NCI-H2081 treated with DMSO at 0.1 percent for 48 hours (cell line): ENCODE measurements at places on chromosomes 6 and 20.

DNA sequence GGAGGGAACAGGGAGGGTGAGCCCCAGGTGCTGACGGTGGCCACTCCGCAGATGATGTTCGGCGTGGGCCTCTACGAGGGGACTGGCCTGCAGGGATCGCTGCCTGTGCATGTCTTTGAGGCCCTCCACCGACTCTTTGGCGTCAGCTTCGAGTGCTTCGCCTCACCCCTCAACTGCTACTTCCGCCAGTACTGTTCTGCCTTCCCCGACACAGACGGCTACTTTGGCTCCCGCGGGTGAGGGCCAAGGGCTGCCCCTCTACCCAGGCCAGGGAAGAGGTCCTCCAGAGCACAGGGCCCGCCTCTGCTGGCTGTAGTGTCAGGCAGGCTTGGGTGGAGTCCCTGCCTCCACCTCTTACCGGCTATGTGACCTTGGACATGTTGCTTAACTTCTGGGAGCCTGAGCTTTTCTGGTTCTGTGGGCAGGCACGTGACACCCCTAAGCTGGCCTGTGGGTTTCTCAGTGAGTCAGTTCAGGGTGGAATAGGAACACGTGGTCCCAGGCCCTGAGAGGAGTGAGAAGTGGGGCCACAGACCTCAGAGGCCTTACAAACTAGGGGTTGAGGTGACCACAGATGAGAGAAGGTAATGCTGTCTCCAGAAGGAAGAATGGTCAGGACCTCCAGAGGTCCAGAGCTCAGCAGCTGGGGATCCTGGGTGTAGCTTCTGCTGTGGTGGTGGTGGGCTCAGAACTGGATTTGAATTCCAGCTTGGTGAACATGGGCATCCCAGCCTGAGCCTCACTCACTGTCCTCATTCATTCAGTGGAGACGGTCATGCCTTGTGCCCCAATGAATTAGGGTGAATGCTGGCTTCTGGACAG is 11.9 kb downstream of the PCIF1 start:
- DNase-seq: no peak

DNA sequence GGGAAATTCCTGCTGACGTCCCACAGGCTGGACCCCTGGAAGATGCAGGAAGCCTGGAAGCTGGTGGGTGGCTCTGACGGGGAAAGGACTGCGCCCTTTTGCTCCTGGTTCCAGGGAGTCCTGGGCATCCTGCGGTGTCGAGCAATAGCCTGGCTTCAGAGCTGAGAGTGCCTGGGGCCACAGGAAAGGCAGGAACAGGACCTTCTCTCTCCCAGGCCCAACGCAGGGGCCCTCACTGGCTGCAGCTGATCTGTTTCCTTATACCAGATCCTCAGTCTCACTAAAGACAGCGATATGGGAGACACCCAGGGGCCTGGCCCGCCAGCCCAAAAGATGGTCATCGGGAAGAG is 1.4 kb downstream of the B3GALT4 start:
- no peak for DNase-seq

DNA sequence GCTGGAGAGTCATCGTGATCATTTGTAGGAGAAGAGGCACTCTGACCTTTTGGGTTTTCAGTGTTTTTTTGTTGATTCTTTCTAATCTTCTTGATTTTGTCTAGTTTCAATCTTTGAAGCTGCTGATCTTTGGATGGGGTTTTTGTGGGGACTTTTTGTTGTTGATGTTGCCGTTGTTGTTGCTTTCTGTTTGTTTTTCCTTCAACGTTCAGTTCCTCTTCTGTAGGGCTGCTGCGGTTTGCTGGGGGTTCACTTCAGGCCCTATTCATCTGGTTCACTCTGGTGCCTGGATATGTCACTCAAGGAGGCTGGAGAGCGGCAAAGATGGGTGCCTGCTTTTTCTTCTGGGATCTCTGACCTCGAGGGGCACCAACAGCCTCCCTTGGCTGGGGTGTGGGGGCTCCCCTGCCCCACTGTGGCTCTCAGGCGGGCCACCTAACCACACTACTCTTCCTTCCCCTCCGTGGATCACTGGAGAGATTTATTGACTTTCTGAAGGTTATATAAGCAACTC is 21.5 kb upstream of the TMEM244 start:
- no peak for DNase-seq

GRCh38 chr6:148407372-148407771 is 64.7 kb downstream of the SASH1 start:
- DNase-seq: no peak

DNA sequence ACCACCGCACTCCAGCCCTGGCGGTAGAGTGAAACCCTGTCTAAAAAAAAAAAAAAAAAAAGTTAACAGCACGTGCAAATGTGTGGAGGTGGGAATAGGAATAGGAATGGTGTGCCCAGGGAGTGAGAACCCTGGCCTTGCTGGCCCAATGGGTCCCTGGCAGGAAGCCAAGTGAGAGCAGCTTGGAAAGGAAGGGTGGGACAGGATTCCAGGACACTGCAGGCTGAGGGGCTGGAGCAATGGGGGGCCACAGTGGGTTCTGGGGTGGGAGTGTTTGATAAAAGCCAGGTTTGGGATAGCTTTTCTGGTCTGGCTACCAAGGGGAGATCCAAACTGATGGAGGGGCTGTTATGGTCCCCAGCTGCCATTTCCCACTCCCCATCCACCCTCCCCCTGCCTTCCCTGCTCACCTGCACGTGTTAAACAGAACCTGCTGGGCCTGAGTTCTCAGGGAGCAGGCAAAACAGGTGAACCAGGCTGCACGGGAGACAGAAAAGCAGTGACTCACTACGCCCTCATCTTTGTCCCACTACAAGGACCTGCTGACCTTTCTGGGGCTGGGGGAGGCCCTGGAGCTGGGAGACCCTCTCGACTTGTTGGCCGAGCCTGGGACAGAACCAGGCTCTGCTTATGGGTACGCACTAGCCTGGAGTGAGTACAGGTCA is 3.3 kb downstream of the SUN5 start:
- no peak for DNase-seq

DNA sequence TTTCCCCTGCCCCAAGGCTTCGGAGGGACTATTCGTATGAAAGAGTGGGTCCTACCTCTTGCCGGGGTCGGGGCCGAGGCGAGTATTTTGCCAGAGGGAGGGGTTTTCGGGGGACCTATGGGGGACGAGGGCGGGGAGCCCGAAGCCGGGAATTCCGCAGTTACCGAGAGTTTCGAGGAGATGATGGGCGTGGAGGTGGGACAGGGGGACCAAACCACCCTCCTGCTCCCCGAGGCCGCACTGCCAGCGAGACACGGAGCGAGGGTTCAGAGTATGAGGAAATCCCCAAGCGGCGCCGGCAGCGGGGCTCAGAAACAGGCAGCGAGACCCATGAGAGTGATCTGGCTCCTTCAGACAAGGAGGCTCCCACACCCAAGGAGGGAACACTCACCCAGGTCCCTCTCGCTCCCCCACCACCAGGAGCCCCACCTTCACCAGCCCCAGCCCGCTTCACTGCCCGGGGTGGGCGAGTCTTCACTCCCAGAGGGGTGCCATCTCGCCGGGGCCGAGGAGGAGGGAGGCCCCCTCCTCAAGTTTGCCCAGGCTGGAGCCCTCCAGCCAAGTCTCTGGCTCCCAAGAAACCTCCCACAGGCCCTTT is 11.3 kb downstream of the PRRC2A start:
- DNase-seq: no peak

- no peak for DNase-seq
Measured at GRCh38 chr6:5280920-5281319, 19.6 kb downstream of the FARS2 start.

DNA sequence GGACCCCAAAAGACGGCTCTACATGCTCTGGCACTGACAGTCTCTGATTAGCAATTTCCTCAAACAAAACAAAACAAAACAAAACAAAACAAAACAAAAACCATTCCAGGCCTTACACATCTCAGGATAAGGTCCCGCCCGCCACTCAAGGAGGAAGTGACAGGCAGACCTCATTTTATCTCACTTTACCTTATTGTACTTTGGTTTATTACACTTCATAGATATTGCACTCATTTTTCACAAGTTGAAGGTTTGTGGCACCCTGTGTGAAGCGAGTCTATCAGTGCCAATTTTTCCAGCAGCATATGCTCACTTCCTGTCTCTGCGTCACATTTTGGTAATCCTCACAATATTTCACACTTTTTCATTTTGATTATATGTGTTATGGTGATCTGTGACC is 15.2 kb downstream of the ZBP1 start:
- no peak for DNase-seq

DNA sequence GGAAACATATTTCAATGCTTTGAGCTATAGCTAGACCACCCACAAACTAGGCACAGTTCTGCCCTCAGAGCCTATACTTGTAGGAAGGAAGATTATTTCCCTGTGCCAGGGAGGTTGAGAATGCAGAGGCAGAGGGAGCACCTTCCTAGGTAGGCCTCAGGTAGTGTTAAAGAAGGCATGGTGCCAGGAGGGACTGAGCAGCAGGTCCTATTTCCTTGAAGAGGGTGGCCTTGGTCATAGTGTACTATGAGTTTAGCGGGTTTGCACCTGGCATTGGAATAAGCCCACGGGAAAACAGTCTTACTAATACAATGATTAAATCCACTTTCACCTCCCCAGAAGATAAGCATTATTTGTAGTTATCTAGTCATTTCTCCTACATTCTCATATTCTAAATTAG is 375.4 kb downstream of the CDKAL1 start:
- DNase-seq: no peak

GRCh38 chr20:2747676-2748235 is 52.7 kb downstream of the CPXM1 start:
- DNase-seq: no peak

- no peak for DNase-seq
Measured at GRCh38 chr6:170150590-170150945, 140.3 kb downstream of the DLL1 start.

- DNase-seq: no peak
Measured at GRCh38 chr6:30185846-30186484, 22.6 kb downstream of the TRIM15 start.

DNA sequence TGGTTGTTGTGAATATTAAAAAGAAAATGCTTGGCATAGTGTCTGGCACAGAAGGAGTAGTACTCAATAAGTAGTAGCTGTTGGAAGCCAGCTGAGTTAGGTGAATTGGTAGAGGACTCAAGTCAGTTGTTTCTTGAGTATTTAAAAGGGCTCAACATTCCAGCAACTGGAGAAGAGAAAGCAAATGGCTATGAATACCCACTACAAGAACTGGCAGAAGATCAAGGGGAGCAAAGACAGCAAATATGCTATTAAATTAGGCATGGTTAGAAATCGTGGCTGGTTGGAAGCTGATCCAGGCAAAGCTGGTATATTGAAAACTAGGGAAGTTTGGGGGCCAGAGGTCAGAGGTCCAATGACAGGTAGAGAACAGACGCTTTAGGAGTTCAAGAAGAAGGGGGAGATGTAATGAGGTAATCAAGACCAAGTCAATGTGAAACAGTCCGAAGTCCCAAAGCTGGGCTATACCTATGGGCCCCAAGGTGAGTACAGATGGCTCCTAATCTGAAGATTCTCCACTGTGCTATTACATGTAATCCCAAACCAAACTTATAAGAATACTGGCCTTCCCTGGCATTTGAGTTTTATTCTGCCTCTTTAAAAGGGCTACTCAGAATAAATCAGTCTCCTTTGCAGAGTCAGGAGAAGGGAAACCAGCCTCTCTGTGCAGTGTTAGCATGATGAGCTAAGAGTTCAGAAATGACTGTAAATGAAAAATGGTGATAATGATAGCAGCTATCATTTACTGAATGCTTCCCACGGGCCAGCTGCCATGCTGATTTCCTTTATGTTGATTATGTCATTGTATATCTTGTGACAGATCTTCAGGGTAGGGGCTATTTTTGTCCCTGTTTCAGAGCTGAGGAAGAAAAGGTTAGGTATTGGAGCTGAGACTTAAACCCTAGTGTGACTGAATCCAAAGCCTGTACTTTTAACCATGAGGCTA is 122.3 kb downstream of the ANKS1A start:
- no peak for DNase-seq

DNA sequence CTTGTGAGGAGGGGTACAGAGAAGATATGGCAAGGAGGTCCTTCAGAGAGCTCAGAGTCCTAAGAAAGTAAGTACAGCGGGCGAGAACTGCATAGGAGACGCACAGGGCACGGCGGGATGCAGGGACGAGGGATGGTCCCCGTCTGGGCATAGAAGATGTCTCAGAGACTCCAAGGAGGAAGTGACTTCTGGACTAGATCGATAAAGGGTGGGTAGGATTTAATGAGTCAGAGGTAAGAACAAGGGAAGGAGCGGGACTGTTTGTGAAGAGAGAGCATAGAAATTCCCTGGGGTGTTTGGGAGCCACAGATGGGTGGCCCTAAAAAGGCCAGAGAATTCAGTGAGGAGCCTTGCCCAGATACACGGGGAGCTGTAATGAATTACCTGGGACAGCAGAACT is 69.1 kb downstream of the FAM120B start:
- DNase-seq: no peak

GRCh38 chr6:143679041-143679440 is 1.3 kb downstream of the PHACTR2 start:
- no peak for DNase-seq

- no peak for DNase-seq
Measured at GRCh38 chr6:95601133-95601532, 23.8 kb downstream of the MANEA start.

DNA sequence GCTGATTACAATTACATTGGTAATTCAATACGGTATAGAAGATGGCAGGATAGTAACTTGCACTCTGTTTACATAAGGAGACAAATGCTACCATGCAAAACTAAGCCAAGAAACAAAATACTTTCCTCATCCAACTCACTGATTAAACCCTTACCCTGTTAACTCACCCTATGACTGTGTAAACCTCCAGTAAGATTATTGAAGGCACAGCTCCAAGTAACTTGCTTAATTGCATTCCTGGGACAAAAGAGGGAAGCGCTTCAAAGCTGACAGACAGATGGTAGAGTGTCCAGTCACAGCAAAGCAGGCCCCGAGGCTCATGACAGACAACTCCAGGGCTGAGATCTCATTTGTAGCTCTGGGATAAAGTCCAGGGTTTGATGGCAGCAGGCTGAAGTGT is 6.9 kb upstream of the KIF16B start:
- no peak for DNase-seq

DNA sequence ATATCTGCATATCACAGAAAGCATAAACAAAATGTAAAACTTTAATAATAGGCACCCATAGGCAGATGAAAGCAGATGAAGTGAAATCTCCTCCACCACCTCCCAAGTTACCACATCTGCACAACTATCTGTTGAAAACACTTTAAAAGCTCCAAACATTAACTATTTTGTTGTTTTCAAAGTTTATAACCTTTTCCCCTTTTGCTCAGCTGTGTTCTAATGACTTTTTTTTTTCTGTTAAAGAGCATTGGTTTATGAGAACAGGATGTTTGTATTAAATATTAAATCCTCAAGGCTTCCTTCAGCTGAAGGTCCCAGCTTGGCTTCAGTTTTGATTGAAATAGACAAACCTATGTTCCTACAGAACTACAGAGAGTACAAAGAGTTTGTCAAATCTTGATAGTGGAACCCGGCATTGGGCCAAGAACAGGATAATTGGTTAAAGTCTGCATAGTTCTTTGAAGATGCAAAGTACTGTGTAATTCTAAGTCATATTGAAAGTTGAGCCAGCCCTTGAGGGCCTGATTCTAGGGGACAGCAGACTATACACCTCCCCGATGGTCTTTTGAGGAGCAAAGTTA is 255.1 kb upstream of the JAG1 start:
- no peak for DNase-seq

GRCh38 chr6:24431045-24431451 is 28.3 kb downstream of the MRS2 start:
- no peak for DNase-seq
